Renal pelvis (tissue), 12 donors: ENCODE measurements at places on chromosomes 7 and 10. TPM values are rescaled to one million over a fixed set of nuclear protein-coding genes. Genes with fewer than 3 reads are reported as not detected.

Gene TES
- 65.6 TPM for polyA plus RNA-seq

Gene ADARB2
- 3.0 TPM for polyA plus RNA-seq

Gene TSPAN12
- 206 TPM for polyA plus RNA-seq

Gene NEUROD6
- polyA plus RNA-seq = not detected

Gene EVX1
- polyA plus RNA-seq = 0.12 TPM

Gene CFAP70
- 22.6 TPM for polyA plus RNA-seq

Gene TFEC
- 22.1 TPM for polyA plus RNA-seq

Gene SRRM3
- polyA plus RNA-seq = 2.1 TPM

Gene OLAH
- 0.68 TPM for polyA plus RNA-seq

Gene PSD
- 12.2 TPM for polyA plus RNA-seq

Gene MSMB
- not detected for polyA plus RNA-seq

Gene TCF7L2
- 49.2 TPM for polyA plus RNA-seq

Gene ATRNL1
- polyA plus RNA-seq = 26.5 TPM
